ENCODE measurements at places on chromosomes 4 and X.

GRCh38 chrX:94908171-94908570, 1234.2 kb downstream of the FAM133A start:
- no peaks in the 10 kb centered on the region for H3K4me1 ChIP-seq
- DNase-seq, result no peak
- no peaks in the 10 kb centered on the region for H3K27me3 ChIP-seq
- H3K27ac ChIP-seq, result no peak overlapping the region
- H3K36me3 ChIP-seq, result no peaks in the 10 kb centered on the region

DNA sequence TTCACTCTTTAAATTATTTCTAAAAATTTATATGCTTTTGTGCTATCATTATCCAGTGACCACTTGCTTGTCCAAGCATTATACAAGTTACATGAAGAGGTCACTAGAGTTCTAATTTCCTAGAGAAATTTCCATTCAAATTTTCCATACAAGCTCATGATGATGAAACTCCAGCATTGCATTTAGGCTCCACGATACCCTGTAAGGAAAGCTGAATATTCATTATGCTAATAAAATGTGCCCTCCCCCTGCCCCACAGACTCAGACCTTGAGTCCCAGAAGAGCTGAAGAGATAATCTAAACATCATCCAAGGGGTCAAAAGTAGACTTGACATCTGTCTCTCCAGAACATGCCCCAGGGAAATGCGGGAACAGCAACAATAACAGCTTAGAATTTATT, 19.6 kb upstream of the FAM156A start:
- no peak overlapping the region for H3K27ac ChIP-seq
- H3K4me1 ChIP-seq, result peaks cover 4% of the 10 kb centered on the region
- DNase-seq, result no peak

- no peak overlapping the region for H3K4me3 ChIP-seq
- no peak for DNase-seq
- H3K36me3 ChIP-seq, result peaks cover 8% of the 10 kb centered on the region
- no peaks in the 10 kb centered on the region for H3K27me3 ChIP-seq
- no peak overlapping the region for H3K27ac ChIP-seq
- no peaks in the 10 kb centered on the region for H3K4me1 ChIP-seq
Measured at GRCh38 chr4:168259096-168259495, 59.5 kb downstream of the DDX60 start.

DNA sequence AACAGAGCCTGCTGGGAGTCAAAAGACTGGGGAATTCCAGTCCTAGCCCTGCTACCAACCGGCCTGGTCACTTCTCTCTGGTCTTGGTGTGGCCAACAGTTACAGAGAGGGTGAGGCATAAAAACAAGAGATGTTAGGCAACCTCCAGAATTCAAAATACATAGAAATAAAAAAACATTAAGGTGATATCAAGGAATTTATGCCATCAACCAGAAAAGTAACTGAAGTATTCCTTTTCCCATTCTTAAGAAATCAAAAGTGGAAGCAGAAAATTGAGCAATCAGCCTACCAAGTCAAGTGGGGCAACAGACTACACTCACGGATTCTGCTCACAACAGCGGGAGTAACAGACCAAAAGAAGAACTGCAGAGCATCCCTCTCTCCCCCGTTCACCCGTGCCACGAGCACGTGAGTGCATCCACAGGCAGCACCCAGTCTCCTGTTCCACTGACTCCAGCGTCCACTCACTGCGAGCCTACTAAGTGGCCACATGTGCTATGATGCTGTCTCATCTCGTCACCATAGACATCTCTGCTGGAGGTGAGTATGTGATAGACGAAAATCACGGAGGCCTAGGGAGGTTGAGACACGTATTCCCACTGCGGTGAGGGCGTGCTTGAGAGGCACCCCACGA, 29.3 kb downstream of the AFAP1 start:
- no peaks in the 10 kb centered on the region for H3K36me3 ChIP-seq
- no peak overlapping the region for H3K27ac ChIP-seq
- no peak overlapping the region for H3K4me3 ChIP-seq
- DNase-seq, result no peak

GRCh38 chr4:114811564-114812301, 213.1 kb downstream of the UGT8 start:
- H3K27ac ChIP-seq, result no peak overlapping the region
- no peaks in the 10 kb centered on the region for H3K36me3 ChIP-seq

GRCh38 chr4:37968747-37969146, 8.5 kb downstream of the PTTG2 start:
- H3K4me3 ChIP-seq, result no peak overlapping the region
- H3K4me1 ChIP-seq, result no peaks in the 10 kb centered on the region
- no peaks in the 10 kb centered on the region for H3K27me3 ChIP-seq
- H3K27ac ChIP-seq, result no peak overlapping the region

- H3K27me3 ChIP-seq, result no peaks in the 10 kb centered on the region
- no peaks in the 10 kb centered on the region for H3K4me1 ChIP-seq
- no peak overlapping the region for H3K4me3 ChIP-seq
Measured at GRCh38 chr4:56986952-56987351, 8.3 kb downstream of the POLR2B start.

DNA sequence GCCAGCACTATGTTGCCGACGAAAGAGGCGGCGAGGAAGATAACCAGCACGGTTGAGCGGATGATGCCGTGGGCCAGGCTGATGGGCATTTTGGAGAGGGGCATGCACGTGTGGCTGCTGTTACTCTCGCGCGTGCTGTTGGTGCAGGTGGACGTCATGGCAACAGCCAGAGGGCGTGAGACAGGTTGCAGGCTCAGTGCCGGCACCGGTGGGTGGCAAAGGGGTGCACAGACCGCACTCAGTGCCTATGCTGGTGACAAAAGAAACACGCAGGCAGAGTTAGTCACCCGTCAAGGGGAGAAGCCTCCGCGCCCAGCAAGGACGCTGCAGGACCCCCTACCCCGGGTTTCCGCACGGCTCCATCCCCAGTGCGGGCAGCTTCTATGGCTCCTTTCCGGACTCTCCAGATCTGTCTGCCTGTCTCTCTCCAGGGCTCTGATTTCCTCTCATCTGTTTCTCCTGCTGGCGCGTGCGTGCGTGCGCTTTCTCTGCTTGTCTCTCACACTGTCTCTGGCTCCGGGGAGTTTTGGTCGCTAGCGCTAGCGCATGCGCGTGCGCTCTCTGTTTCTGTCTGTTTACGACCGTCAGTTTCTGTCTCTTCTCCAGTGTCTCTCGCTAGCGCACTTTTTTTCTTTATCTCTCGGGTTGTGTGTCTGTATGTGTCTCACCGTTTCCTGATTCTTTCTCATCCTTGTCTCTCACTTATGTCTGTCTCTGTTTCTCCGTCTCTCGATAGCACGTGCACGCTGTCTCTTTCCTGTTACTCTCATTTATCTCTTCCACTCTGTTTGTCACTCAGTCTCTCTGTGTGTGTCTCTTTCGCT, 2.1 kb downstream of the GPR101 start:
- H3K4me1 ChIP-seq, result no peaks in the 10 kb centered on the region
- peaks cover 2% of the 10 kb centered on the region for H3K27me3 ChIP-seq
- peak overlapping the region; percentile 19 for H3K4me3 ChIP-seq

- no peak overlapping the region for H3K4me3 ChIP-seq
- DNase-seq, result no peak
- H3K4me1 ChIP-seq, result no peaks in the 10 kb centered on the region
Measured at GRCh38 chr4:185896817-185897488, 85.0 kb upstream of the SORBS2 start.

DNA sequence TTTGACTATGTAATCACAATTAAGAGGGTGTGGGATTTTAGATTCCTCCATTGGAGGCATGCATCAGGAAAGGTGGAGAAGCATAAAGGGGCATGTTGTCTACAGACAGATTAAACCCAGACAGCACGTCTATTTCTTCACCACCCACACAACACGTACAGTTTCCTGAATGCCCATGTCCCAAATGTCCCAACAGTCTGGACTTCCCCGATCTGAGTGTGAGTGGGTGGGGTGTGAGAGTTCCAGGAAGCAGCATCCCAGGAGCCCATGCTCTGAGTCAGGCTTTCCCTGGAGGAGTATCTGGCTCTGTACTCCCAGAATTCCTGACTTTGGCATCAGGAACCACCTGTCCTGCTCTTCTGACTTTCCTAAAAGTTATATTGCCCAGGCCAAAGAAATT, 30.8 kb upstream of the NDP start:
- no peaks in the 10 kb centered on the region for H3K36me3 ChIP-seq
- H3K4me3 ChIP-seq, result no peak overlapping the region
- no peaks in the 10 kb centered on the region for H3K27me3 ChIP-seq
- DNase-seq, result no peak
- H3K4me1 ChIP-seq, result no peaks in the 10 kb centered on the region

DNA sequence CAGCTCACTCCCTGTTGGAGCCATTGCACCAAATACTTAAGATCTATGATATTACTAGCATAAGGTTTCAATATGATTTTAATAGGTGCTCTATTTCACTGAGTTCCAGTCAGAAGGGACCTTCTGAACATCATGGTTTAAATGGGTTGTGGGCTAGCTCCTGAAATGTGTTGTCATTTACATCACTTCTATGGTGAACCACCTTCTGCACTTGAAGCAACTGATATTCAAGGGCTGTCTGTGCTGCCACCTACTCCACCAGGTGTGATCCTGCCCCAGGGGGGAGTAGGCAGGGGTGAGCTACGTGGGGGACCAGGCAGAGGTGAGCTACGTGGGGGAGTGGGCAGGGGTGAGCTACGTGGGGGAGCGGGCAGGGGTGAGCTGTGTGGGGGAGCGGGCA, 35.2 kb downstream of the RNF175 start:
- no peaks in the 10 kb centered on the region for H3K27me3 ChIP-seq
- H3K4me3 ChIP-seq, result no peak overlapping the region
- H3K36me3 ChIP-seq, result no peaks in the 10 kb centered on the region
- H3K4me1 ChIP-seq, result no peaks in the 10 kb centered on the region
- DNase-seq, result no peak

DNA sequence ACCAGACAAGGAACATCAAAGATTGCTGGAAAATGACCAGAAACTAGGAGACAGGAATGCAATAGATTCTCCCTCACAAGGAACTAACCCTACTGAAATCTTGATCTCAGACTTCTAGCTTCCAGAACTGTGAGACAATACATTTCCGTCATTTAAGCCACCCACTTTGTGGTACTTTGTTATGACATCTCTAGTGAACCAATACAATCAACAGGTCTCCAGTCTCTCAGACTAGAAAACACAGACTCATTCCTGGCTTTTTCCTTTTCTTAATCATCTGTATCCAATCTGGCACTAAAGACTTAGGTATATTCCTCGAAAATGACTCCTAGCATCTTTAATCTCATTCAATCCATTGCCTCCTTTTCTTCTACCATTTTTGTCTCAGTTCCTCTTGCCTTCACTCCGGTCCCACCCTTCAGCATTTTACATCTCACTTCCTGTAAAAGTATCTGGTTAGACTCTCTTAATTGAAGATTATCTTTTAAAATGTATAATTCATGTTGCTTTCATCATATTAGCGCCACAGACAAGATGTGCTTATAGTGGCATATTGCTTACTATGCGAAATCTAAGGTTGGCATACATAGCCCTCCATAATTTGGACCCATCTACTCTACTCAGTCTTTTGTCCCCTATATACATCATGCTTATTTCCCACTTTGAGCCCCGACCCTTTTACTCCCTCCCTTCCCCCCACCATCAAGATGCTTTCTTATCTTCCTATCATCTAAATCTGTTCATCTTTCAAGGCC, 250.0 kb downstream of the ENOX2 start:
- no peak overlapping the region for H3K27ac ChIP-seq
- H3K4me3 ChIP-seq, result no peak overlapping the region
- no peaks in the 10 kb centered on the region for H3K36me3 ChIP-seq
- no peaks in the 10 kb centered on the region for H3K4me1 ChIP-seq
- DNase-seq, result no peak
- no peaks in the 10 kb centered on the region for H3K27me3 ChIP-seq

DNA sequence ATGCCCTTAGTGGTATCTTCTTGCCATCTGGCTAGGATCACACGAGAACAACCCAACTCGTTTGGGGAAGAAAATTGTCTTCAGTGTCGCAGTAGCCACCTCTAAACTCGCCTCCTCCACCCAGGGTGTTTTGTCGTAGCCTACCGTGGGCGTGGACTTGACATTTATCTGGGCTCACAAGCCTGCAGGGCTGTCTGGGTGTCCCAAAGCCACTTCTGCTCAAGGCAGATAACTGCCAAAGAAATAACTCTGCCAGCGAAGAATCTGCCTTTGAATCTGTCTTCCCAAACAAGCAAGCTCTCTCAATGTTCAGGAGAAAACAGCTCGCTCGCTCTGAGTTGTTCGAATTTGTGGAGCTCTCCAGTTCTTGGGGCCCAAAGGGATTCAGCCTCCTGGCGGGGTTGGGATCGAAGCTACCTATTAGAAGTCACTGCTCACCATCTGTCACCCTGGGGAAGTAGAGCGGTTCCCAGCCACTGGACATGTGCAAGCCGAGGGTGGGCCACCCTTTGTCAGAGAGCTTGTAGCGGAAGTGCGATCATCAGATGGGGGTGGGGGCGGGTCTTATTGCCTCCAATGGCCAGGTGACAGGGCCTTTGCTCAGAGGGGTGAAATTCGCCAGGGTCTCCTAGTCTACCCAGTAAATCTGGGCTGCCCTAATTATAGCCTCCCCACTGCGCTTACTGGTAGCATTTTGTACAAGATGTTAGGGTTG, 14.8 kb downstream of the BLOC1S4 start:
- no peaks in the 10 kb centered on the region for H3K36me3 ChIP-seq
- H3K4me1 ChIP-seq, result no peaks in the 10 kb centered on the region
- H3K4me3 ChIP-seq, result no peak overlapping the region
- no peak overlapping the region for H3K27ac ChIP-seq
- H3K27me3 ChIP-seq, result no peaks in the 10 kb centered on the region

- H3K27ac ChIP-seq, result no peak overlapping the region
- H3K4me1 ChIP-seq, result no peaks in the 10 kb centered on the region
- H3K4me3 ChIP-seq, result no peak overlapping the region
- DNase-seq, result no peak
Measured at GRCh38 chr4:150782311-150782710, 200.4 kb downstream of the MAB21L2 start.

DNA sequence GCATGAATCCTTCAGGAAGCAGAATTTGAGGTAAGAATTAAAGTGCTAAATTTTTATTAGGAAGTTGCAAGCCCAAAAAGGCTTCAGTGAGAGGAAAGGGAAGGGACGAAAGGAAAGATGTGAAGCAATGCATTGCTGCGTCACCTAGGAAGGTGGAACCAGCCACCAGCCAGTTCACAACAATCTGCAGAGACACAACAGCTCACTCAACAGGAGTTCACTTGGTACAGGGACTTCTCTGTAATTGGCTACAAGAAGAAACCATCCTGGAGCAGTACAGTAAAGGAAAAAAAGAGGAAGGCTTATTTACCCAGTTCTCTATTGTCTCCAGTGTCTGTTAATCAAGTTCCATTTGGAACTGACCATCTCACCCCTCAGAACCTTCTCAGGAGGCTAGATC, 157.6 kb downstream of the HNRNPD start:
- no peak overlapping the region for H3K27ac ChIP-seq
- H3K27me3 ChIP-seq, result no peaks in the 10 kb centered on the region
- H3K4me3 ChIP-seq, result no peak overlapping the region

DNA sequence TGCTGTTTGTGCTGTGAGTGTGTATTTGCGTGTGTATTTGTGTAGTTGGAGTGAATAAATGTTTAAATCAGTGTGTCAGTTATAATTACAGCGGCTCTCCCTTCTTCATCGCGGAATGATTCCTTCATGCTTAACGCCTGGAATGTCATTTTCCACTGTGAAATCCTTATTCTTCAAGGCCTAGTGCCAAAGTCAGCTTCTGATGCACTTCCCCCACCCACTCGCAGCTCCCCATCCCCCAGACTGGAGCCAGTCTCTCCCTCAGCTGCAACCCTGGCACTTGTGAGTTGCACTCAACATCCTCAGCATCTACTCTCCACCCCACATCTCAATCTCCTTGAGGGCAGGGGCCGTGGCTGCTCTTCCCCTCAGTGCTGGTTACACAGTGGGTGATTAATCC, 583.0 kb downstream of the BCOR start:
- H3K27ac ChIP-seq, result no peak overlapping the region
- no peaks in the 10 kb centered on the region for H3K4me1 ChIP-seq
- H3K4me3 ChIP-seq, result no peak overlapping the region

GRCh38 chr4:120198411-120198810, 131.8 kb upstream of the MAD2L1 start:
- no peaks in the 10 kb centered on the region for H3K4me1 ChIP-seq
- H3K27me3 ChIP-seq, result no peaks in the 10 kb centered on the region
- no peak for DNase-seq
- no peaks in the 10 kb centered on the region for H3K36me3 ChIP-seq
